Eye (tissue), 1 donor: ENCODE measurements at places on chromosomes 5 and 9.

GRCh38 chr9:121510766-121511550 is 11.3 kb upstream of the GGTA1 start:
- DNase-seq: no peak

- no peak for DNase-seq
Measured at GRCh38 chr5:149419859-149420544, 40.9 kb upstream of the IL17B start.

GRCh38 chr5:175610381-175610780 is 47.5 kb upstream of the HRH2 start:
- no peak for DNase-seq

- no peak for DNase-seq
Measured at GRCh38 chr5:179120951-179121666, 60.9 kb downstream of the ZNF354C start.

DNA sequence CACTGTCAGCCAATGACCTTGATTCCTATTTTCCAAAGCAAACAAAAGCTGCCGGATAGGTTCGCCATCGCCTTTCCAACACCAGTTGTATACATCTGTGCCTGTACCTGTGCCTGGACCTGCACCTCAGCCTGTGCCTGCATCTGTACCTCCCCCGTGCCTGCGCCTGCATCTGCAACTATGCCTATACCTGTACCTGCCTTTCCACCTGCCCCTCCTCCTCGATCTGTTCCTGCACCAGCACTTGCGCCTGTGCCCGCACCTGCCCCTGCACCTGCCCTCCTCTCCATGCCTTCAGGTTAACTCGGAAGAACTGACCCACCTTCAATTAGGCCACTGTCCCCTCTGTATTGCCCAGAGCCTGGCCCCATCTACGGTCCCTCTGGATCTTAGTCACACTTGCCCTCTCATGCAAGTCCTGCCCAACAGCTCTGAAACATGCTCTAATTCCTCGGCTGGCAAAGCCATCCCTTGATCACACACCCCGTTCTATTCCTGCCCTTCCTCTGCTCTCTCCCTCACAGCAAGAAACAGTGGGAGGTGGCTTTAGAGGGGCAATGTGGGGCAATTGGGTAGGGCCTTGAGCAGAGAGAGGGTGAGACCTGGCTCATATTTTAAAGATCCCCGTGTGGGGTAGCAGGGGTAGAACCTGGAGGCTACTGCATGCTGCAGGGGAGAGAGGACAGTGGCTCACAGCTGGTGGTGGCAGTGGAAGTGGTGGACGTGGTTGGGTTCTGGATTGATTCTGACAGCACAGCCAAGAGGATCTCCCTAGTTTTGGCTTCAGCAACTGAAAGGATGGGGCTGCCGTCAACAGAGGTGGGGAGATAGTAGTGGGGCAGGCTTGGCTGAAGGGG is 59.6 kb upstream of the PHYKPL start:
- DNase-seq: no peak

DNA sequence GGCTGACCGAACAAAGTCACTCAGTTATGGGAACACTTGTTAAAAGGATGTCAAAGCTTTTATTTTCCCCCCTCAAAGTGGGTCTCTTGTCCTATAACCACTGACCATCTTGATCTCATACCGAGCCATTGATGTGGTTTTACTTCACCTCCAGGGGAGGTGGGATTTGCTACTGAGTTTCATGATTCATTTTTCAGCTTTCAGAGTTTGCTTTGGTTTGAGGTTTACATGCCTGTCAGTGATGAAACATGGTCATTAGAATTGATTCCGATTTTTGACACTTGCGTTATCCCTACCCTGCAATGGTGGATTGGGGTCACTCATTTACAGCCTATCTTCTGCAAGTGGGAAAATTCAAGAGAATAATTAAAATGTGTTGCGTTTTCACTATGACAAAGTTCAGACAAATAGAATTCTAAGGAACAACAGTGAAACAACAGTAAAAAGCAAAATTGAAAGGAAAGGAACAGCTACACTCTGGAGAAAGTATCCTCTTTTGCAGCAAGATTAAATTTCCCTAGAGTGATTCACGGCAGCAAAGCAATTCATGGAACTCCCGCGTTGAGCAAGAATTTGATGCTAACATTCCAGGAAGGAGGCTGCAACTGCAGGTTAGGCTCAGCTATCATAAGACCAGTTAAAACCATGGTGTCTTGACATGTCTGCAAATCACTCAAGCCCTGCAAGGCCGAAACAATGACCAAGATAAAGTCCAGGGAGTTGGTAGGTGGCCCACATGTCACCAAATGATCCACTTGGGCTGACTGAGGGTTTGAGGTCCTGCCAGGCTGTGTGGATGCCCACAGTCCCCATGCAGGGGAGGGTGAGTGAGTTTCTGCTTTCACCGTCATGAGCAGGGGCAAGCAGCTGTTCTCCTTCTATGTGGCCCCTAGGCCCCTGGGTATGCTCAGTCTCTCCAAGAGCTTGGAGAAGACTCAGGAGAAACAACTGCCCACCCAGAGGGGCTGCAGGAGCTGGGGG is 9.4 kb downstream of the GADD45G start:
- DNase-seq: no peak

GRCh38 chr9:136543280-136543679 is 2.6 kb downstream of the NOTCH1 start:
- no peak for DNase-seq

DNA sequence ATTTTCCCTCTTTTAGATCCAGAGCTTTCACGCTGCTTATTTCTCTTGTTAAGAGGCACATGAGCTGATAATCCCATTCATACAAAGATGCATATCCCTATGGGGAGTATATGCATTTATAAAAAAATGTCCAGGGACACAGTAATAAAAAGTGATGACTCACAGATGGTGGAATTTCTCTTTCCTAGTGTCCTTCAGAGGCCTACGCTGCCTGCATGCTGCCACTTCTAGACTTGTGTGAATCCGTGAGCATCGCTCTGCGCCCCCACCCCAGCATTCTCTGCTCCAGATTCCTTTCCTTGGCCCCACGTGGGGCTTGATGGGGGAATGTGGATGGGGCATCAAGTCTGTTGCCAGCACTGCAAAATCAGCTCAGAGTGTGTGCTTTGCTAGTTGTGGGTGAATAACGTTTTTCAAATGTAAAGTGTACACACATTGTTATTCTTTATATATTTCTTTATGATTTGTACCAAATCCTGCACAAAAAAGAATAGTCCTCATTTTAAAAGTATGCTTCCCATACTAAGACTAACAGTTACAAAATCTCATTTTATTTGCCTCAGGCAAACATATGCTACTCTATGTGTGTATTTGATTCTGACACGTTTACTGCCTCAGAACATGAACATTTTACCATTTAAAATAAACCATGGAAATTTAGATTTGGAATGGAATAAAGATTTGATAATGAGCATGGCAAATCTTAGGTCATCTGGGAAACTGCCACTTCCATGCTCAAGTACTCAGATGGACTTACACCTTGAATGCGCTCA is 22.4 kb upstream of the RASGRF2 start:
- no peak for DNase-seq

DNA sequence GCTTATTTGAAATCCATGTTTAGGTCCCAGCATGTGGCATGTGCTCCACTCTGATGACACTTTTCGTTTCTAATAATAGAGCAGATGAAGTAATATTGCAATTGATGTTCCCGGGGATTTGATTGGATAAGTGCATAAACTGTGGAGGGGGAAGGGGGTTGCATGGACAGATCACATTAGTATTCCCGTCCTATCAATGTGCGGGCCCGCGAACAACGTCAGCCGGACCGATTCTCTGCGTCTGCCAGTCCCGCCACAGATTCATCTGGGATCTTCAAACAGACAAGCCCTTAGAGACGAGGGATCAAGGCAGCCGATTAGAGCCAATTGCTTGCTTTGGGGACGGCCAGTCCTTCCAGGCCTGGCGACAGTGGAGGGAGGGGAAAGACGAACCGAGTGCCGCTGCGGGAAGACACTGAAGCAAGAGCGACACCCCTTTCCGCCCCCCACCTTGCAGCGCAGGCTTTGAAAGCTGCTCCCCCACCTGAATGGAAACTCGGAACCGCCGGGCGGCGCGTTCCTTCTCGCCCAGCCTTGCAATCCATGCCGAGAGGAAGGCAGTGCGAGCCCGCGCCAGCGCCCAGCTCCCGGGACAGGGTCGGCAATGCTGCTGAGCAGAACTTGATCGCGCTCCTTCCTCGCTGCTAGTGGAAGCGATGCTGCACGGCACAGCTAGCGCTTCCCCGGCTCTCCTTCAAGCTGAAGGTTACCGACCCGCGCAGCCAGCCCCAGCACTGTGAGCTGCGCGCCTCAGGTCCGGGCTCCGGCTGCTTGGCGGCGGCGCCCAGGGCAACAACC is at the start of gene RGS7BP:
RGS7BP (plus strand) TSS at position 247 of the 798 bp plus-strand sequence. CDS start 610 bp downstream, outside the sequence.
- DNase-seq: peak; percentile 89

DNA sequence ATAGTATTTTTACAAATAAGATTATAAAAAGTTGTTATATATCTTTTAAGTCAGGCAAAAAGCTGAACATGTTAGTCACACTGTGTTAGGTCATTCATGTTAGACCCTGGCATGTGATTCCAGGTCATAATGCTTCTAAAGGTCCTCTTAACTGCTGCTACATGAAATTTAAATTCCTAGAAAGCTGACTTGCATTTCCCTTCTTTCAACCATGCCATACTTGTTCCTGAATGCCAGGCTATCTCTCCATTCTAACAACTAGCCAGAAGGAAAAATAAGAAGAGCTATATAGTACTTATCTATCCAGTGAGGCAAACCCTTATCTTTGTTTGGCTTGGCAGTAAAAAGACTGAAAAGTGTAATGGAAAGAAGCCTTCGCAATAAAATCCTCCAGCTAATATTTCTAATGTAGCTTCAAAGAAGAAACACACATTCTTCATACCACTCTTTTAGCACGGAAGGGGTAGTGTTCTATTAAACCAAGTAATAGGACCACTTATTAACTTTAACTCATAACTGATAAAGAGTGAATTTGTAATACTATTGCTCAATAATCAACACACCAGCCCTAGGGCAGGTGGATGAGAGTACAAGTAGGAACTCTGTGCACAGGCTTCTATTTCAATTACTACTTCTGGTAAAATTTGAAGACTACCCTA is 310.2 kb downstream of the PDE4D start:
- no peak for DNase-seq
